Activated CD4-positive, alpha-beta T cell treated with anti-CD3 and anti-CD28 coated beads for 36 hours (primary cell): ENCODE measurements at places on chromosomes 2 and 18.

DNA sequence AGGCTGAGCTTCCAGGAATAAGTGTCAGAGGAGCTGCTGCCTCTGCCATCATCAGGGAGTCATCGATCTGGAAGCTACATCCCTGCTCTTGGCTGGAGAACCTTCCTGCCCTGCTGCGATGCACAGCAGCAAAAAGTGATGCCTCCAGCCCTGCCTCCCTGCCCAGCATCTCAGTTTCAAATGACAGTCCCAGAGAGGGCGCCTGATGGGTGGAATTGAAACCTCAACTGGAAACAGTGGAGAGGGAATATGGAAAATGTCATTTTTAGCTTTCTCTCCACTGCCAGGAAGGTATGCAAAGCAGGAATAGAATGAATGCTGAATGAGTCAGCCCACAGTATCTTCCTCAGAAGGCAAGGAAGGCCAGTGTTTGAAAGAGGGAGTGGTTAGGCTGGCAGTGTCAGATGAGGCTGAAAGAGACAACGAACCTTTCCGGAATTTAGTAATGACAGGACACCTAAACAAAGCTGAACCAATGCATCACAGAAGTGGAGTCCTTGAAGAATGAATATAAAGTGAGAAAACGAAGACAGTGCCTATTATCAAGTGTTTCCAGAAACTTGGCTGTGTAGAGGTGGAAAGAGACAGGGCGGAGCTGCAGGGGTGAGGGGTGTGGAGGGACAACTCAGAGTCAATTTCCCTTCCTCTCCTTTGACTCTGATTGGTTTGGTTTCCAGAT lies 153.9 kb upstream of the NDUFV2 start:
- no peak for DNase-seq
- peaks cover 2% of the 10 kb centered on the region for H3K27me3 ChIP-seq
- H3K4me3 ChIP-seq: no peak overlapping the region
- no peak overlapping the region for H3K27ac ChIP-seq

- H3K27me3 ChIP-seq: peaks cover 2% of the 10 kb centered on the region
- H3K27ac ChIP-seq: no peak overlapping the region
- H3K4me3 ChIP-seq: no peak overlapping the region
Measured at GRCh38 chr2:145207884-145208283, 688.0 kb upstream of the ZEB2 start.

- DNase-seq: no peak
- no peak overlapping the region for H3K27ac ChIP-seq
- H3K36me3 ChIP-seq: no peaks in the 10 kb centered on the region
- no peaks in the 10 kb centered on the region for H3K4me1 ChIP-seq
- no peaks in the 10 kb centered on the region for H3K27me3 ChIP-seq
Measured at GRCh38 chr2:34401186-34401585, 802.1 kb upstream of the FAM98A start.

DNA sequence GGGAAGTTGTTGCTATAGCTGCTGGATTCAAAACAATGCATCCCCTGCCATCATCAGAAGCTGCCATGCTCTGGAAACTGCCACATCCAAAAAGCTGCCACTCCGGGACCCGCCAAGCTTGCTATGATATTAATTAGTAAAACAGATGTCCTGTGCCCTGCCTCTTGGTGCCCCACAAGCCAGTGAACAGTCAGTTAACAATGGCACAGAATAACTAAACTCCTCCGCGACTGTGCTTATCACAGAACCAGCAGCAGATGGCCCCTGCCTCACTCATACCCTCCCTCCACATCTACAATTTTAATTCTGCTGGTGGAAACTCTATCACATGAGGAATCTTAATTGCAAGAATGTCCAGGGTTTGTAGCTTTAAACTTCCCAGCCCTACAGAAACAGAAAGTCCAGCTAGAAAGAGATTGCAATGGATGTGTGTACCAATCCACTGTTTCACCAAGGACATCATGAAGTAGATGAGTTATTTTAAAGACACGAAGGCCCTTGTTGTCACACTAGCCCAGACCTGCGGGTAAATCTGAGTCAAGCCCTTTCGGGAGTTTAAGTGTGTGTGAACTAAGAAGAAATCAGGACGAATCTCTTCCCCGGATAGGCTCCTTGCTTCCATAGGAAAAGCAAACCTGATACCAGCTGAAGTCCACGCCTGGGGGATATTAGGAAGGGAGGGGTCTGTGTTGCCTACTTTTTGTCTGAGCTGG lies 7.4 kb upstream of the ACYP2 start:
- DNase-seq: no peak
- no peak overlapping the region for H3K27ac ChIP-seq
- H3K36me3 ChIP-seq: no peaks in the 10 kb centered on the region
- peaks cover 9% of the 10 kb centered on the region for H3K4me1 ChIP-seq

GRCh38 chr18:26460449-26461091 lies 87.8 kb downstream of the KCTD1 start:
- no peaks in the 10 kb centered on the region for H3K27me3 ChIP-seq
- H3K4me3 ChIP-seq: no peak overlapping the region
- peaks cover 6% of the 10 kb centered on the region for H3K36me3 ChIP-seq
- peaks cover 8% of the 10 kb centered on the region for H3K4me1 ChIP-seq
- H3K27ac ChIP-seq: no peak overlapping the region

- peaks cover 72% of the 10 kb centered on the region for H3K4me1 ChIP-seq
- DNase-seq: no peak
- no peak overlapping the region for H3K4me3 ChIP-seq
- peak overlapping the region; percentile 11 for H3K27ac ChIP-seq
- peaks cover 59% of the 10 kb centered on the region for H3K36me3 ChIP-seq
Measured at GRCh38 chr18:47893939-47894699, 36.3 kb downstream of the SMAD2 start.

DNA sequence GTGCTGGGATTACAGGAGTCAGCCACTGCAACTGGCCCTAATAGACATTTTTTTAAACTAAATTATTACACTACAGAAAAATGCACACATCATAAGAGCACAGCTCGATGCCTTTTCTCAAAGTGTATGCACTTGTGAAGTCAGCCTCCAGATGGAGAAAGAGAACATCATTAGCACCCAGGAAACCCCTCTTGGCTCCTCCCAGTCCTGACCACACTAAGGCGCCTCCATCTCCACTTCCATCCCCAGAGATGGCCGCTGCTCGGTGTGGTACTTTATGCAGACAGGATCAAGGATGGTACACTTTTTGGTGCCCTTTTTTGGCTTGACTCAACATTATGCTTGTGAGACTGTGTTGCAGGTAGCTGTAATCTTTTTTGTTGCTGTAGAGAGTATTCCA lies 34.8 kb downstream of the RRM2 start:
- H3K27ac ChIP-seq: no peak overlapping the region
- no peak overlapping the region for H3K4me3 ChIP-seq
- no peaks in the 10 kb centered on the region for H3K4me1 ChIP-seq
- peaks cover 12% of the 10 kb centered on the region for H3K36me3 ChIP-seq
- no peak for DNase-seq
- H3K27me3 ChIP-seq: no peaks in the 10 kb centered on the region

DNA sequence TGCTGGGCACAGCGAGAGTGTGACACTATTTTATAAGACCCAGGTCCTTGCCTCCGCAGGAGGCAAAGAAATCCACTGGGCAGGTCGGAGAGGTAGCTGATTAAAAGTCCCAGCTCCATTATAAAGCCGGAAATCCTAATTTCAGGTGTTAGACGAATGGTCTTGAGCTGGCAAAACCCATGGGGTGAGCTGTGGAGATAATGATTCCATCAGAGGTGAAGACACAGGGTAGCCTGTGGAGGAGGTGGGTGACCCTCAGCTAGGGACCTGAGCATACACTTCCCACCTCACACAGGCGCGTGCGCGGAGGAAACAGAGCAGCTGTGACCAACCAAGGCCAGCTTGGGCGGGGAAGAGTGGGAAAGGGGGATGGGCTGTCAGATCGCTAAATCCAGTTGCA lies 201.7 kb upstream of the CXCR4 start:
- H3K27ac ChIP-seq: peak overlapping the region; percentile 72
- peak; percentile 20 for DNase-seq
- H3K27me3 ChIP-seq: peaks cover 4% of the 10 kb centered on the region
- H3K36me3 ChIP-seq: peaks cover 4% of the 10 kb centered on the region

DNA sequence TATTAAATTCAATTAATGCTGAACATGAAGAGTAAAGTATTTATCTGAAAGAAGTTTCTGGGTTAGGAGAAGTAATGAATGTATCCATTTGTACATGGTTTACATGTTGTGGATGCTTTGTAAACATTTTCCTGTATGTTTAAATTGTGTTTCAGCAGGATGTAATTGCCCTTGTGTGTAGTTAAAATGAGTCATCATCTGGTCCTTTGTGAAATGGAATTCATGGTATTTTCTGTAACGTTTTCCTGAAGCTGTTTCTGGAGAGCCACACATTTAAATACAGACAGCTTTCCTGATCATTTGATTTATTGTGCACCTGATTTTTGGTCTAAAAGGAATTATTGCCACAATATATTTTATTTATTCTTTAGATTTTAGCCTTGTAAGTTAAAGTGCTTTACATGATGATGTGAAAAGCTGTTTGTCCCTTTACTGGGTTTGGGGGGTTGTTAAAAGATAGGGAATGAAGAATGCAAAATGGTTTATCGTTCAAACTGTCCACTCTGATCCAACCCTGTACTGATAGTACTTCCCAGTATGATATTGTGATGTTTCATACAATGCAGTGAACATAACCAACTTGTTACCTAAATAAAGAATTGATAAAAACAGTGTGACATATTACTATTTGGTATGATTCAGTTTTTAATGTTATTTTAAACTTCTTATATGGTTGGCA lies 41.7 kb upstream of the SLC3A1 start:
- DNase-seq: no peak
- H3K36me3 ChIP-seq: peaks cover 13% of the 10 kb centered on the region
- no peaks in the 10 kb centered on the region for H3K27me3 ChIP-seq

DNA sequence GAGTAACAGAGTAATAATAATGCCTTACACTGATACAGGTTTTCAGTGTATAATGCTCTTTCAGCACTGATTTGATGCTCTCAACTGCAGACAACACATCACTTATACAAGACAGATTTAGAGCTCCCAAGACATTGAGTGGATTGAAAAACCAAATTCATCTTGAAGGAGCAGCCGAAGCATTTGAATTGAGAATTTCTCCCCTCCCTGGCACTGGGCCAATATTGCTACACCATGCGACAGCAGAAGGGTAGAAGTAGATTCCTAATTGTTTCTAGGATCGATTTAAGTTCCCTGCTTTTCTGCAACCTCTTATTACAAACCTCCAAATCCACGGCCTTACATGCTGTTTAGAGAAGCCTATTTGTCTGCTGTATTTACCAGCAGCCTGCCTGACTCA lies 15.5 kb downstream of the CENPA start:
- peaks cover 20% of the 10 kb centered on the region for H3K36me3 ChIP-seq
- H3K27ac ChIP-seq: no peak overlapping the region
- no peaks in the 10 kb centered on the region for H3K27me3 ChIP-seq
- DNase-seq: no peak
- no peak overlapping the region for H3K4me3 ChIP-seq
- peaks cover 3% of the 10 kb centered on the region for H3K4me1 ChIP-seq
